Activated T-cell treated with anti-CD3 and anti-CD28 coated beads, Interleukin-2, amount 50 U/mL, for 24 hours (primary cell): ENCODE measurements at places on chromosomes 12 and 14.

GRCh38 chr12:51729331-51729730 lies 119.2 kb downstream of the FIGNL2 start:
- no peak overlapping the region for H3K4me3 ChIP-seq
- no peak overlapping the region for H3K27ac ChIP-seq
- no peaks in the 10 kb centered on the region for H3K36me3 ChIP-seq
- no peaks in the 10 kb centered on the region for H3K4me1 ChIP-seq
- peaks cover 30% of the 10 kb centered on the region for H3K27me3 ChIP-seq

DNA sequence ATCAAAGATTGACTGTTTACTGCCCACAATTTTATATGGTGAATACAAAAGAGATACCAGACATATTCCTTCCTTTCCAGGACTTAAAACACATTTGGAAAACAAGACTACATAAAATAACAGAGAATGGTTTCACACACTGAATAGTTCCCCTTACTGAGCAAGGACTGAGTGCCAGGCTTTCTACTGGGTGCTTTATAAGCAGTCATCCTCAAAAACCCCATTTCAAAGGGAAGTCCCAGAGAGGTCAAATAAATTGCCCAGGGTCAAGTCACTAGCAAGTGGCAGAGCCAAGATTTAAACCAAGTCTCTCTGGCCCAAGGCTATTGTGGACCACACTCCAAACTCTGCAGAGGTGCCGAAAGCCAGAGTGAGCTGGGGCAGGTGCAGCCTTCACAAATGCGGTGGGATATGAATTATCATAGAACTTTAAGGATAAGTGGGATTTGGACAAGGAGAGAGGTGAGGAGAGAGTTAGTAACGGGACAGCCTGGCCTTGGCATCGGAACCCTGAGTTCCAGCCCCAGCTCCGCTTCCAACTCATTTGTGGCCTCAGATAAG lies 9.1 kb upstream of the RPAP3 start:
- DNase-seq: no peak
- no peaks in the 10 kb centered on the region for H3K27me3 ChIP-seq
- no peak overlapping the region for H3K27ac ChIP-seq
- H3K4me3 ChIP-seq: no peak overlapping the region
- H3K36me3 ChIP-seq: peaks cover 4% of the 10 kb centered on the region

DNA sequence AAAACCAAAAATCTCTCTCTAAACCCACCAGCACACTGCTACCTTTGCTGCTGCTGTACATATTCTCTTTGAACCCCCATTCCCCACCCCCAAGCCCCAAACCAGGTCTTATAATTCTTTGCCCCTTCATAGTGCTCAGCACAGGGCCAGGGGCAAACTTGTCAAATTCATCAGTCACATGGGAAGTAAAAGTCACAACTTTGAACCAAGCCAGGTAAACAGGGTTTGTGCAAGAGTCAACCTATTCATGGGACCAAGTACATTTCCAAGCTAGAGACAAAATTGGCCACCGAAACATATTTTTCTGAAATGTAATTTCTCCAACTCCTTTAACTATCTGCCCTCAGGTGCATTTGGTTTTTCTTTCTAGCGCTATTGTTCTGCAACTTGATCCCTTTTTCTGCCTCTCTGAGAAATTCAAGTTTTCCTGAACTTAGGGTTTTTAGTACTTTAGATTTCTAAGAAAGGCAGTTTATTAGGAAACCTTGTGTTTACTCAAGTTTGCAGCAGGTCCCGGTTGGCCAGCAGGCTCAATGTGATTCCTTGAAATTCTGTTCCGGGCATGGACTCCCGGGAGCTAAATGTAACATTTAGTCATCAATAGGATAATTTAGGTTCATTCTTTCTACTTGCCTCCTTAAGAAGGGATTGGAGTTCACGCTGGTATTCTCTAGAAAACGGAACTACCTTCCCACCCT lies 230.5 kb downstream of the EFCAB11 start:
- peak overlapping the region; percentile 92 for H3K27ac ChIP-seq
- H3K36me3 ChIP-seq: peaks cover 7% of the 10 kb centered on the region
- H3K4me1 ChIP-seq: peaks cover 84% of the 10 kb centered on the region

- DNase-seq: no peak
- no peaks in the 10 kb centered on the region for H3K36me3 ChIP-seq
- H3K27me3 ChIP-seq: no peaks in the 10 kb centered on the region
- H3K27ac ChIP-seq: no peak overlapping the region
- peaks cover 1% of the 10 kb centered on the region for H3K4me1 ChIP-seq
Observed at GRCh38 chr14:100540926-100541620, 46.1 kb downstream of the BEGAIN start.

DNA sequence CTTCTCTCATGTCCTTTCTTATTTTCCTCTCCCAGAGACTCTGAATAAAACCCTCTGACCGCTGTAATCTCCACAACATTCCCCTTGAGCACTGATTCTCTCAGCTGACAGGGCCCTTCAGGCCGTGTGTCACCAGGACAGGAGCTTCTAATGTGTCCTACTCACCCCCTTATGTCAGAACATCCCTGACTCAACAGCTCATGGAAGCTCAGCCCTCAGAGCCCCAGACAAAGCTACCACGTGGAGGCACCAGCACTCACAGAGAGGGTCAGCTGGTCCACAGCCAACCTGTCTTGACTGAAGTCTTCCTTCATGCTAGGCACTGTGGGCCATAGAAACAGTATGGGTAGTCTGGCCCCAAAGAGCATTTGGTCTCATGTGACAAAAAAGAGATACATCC lies 49.8 kb downstream of the SMUG1 start:
- no peaks in the 10 kb centered on the region for H3K4me1 ChIP-seq
- no peak overlapping the region for H3K4me3 ChIP-seq
- no peak for DNase-seq
